ENCODE measurements at places on chromosomes 1 and 21. TPM values are rescaled to one million over a fixed set of nuclear protein-coding genes. Genes with fewer than 3 reads are reported as not detected.
A peak's percentile ranks its signal among the peaks of the same experiment; 100 is the strongest.

DNA sequence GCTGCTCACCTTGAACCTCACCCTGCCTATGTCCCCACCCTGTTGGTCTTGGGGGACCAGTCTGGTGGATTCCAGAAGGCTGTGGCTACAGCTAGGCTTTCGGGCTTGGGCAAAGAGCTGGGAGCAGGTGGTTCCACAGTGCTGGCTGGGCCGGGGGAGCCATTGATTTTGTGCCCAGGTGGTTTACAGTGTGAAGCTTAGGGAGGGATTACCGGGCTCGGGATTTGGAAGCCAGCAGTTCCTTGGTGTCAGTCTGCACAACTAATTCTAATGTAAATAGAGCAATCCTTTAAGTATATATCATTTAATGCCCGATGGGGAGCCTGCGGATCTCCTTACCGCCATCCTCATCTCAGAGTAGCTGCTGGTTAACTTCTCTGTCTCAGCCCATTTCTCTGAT is 38.2 kb downstream of the PRDM16 start:
- DNase-seq = no peak

DNA sequence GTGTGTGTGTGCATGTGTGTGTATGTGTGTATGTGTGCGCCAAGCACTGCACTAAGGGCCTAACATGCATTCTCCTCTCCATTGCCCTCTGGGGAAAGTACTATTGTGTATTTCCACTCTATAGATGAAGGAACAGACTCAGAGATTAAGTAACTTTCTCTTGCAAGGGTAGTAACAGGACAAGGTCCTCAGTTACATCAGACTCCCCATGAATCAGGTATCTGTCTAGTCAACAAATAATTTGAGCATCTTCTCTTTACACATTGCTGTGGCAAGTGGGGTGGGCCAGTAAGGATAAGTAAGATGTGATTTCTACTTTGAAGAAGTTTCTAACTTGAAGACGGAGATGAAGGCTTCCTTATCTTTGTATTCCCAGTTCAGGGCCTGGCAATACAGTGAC is 5.0 kb upstream of the HTR1D start:
- DNase-seq = no peak

TMEM167B gene
- total RNA-seq = 33.6 TPM

DNA sequence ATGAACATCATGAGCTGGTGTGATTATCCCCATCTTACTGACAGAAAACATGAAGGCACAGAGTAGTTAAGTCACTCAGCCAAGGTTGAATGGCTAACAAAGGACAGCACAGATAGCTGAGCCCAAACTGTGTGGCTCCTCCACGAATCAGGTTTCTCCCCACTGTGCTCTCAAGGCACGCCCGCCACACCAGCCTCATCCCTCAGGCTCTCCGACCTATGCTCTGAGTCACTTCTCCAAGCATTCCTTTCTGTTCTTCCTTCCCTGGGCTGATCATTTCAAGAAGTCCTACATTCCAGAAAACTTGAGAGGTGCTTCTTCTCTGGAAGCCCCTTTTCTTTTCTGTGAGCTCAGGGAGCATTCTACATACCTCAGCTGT is 25.3 kb upstream of the SDC3 start:
- DNase-seq = peak; percentile 67

CD2 gene
- 0.14 TPM for total RNA-seq

NMNAT2 gene
- 0.50 TPM for total RNA-seq

- peak; percentile 6 for DNase-seq
Measured at GRCh38 chr1:163535807-163536206, 214.1 kb downstream of the NUF2 start.

OR2T11 gene
- not detected for total RNA-seq

- no peak for DNase-seq
Measured at GRCh38 chr1:7407544-7407895, 363.6 kb upstream of the VAMP3 start.

- DNase-seq = no peak
Measured at GRCh38 chr21:31618696-31619430, 40.6 kb upstream of the SOD1 start.

CD5L gene
- total RNA-seq = not detected

DNA sequence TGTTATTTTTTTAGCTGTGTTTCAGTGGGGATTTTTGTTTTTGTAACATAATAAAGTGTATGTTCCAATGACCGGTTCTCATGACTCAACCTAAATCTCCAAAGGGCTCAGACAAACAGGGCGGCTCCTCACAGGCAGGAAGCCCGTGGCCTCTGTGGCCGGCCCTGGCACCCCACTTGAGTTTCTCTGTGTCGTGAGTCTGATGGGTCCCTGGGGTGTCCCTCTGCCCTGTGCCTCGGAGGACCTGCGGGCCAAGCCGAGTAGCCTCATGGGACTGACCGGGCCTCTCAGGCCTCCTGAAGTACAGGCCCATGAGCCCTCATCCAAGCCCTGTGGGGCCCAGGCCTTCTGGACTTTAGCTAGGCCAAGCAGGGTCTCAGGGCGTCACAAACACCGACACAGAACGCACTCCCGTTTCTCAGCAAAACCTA is 16.1 kb upstream of the CCDC27 start:
- no peak for DNase-seq

GRCh38 chr1:225868631-225869330 is 13.4 kb downstream of the TMEM63A start:
- DNase-seq = no peak

INKA2 gene
- 7.3 TPM for total RNA-seq

CDCA8 gene
- total RNA-seq = 4.2 TPM

DNA sequence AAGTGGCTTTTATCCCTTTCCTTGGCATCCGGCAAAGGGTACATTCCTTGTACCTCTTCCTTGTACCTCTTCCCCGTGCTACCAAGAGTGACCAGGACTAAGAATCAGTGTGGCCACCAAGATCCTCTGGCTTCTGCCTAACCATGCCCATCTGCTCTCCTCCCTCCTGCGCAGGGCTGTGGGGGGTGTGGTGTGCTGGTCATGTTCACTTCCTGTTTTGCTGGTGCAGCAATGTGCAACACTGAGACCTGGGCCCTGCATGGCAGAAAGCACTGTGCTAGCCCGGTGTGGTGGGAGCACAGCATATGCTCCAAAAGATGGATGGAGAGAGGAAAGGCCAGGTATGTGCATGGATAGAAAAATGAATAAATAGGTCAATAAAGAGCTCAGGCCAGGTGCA is 33.3 kb upstream of the TENT5C start:
- DNase-seq = no peak

BEST4 gene
- 0.26 TPM for total RNA-seq

GRCh38 chr1:59046730-59047157 is 250.2 kb upstream of the FGGY start:
- no peak for DNase-seq

SLC25A34 gene
- total RNA-seq = 1.0 TPM

- DNase-seq = no peak
Measured at GRCh38 chr1:162030759-162031280, 7.2 kb upstream of the OLFML2B start.

CELA3A gene
- not detected for total RNA-seq

GRCh38 chr1:172466795-172467407 is 23.0 kb upstream of the PIGC start:
- DNase-seq = no peak

SMPDL3B gene
- total RNA-seq = 2.2 TPM

TIAM1 gene
- 17.8 TPM for total RNA-seq

DNA sequence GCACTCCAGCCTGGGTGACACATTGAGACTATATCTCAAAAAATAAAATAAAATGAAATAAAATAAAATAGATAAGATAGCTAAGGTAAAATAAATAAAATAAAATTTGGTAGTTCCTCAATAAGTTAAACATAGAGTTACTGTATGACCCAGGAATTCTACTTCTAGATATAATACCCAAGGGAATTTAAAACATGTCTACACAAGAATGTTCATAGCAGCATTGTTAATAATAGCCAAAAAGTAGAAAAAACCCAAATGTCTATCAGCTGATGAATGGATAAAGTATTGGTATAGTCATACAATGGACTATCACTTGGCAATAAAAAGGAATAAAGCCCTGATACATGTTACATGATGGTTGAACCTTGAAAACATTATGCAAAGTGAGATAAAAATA is 47.8 kb downstream of the CEP350 start:
- peak; percentile 8 for DNase-seq

Measured in astrocyte (in vitro differentiated cells and primary cell).